ENCODE measurements at places on chromosomes 11 and 22.

DNA sequence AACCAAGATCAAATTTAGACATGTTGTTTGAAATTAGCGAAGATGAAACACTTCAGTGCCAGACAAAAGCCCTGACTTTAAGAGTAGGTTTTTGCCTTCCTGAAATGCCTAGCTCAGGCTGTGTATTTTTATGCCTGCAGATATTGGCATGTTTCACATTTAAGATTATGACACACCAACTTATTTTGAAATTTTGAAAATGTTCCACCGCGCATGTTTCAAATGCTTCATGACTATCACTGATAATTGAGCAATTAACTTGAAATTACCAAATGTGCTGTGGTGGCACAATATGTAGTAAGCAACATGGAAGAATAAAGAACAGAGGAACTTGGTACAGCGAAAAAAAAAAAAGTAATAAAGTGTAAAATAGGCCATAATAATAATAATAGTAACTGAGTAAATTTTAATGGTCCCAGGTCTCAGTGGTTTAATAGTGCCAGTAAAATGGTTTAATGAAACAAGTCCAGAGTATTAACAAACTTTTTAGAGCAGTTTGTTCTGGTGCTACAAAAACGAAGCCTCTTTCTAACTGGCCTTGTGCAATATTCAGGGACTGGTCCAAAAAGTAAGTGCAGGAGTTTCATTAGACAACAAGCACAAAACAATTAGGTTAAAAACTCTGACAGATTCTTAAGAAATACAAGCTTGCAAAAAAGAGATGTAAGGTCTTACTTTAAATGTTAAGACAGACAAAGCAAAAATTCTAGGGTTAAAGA lies 112.5 kb upstream of the SOX6 start:
- DNase-seq: no peak

DNA sequence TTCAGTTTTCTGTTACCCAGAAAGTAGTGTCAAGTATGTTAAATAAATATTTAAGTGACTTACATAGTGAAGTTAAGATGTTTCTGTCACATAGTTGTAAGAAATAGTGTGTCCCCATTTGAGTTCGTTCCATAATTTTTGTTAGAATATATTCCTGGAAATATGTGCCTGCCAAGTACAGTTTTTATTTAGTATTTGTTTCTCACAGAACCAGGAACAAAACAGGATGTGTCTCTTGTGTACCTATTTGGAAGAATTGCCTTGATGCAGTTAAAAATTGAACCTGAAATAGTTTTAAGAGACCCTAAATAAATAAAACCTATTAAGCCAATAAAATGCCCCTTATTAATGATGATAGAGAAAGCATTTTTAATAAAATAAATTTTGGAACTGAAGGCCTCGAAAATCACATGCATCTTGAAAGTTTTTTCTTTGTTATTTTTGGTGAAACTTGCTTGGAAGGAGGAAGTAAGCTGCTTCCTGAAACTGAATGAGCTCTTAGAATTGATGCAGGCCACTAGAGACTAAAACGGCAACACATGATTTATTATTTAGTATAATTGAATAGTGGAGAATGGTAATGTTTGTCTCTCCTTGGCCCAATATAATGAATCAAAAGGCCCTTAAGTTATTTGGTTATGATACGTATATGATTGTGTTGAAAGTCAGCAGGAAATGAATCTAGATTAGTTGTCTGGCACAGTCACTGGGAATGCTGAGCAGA lies 55.9 kb downstream of the SWAP70 start:
- no peak for DNase-seq

DNA sequence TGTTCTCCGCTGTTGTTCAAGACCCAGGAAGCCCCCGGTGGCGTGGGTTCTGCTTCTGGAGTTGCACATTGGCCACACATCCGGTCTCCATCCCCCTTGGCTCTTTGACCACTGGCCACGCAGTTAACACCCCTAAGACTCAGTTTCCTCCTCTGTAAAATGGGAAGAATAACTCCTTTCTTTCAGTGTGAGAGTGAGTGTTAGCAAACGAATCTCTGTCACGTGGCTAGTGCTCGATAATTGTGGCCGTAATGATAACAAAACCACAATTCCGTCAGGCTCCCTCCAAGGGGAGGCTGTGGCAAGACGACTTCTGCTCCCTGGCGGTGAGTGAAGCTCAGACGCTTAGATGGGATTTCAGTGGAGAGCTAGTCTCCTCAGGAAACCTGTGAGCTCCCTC lies 315.2 kb upstream of the B3GAT1 start:
- no peak for DNase-seq

DNA sequence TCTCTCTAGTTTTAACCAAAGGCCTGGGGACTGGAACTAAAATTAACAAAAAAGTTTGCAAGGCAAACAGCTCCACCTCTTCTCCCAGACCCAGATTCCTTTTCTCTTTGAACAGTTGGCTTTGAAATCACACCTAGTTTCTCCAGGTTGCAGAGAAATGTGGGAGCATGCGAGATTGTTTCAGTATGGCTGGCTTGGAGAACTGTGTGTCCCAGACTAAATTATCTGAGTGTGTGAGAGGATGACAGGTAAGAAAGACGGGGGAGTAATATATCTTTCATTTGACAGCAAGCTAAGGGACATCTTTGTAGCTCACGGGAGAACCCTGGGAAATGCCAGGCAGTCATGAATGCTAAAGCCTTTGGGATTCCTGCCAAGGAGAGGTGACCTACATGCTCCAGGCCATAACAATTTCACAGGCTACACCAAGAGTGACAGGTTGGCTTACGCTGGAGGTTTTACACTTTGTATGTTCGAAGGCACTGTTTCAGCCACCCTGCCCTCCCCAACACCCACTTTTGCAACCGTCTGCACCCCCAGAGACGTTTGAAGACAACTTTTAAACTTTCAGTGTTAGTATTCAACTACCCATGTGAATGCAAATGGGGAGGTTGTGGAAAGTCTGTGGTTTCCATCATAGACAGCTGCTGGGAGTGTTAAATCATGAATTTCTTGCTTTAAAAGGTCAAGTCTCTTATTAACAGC lies 109.3 kb upstream of the SNX19 start:
- no peak for DNase-seq

- no peak for DNase-seq
These were observed 2.4 kb upstream of the SCGB2A2 start for GRCh38 chr11:62267576-62267975.

- DNase-seq: peak; percentile 35
These were observed 5.4 kb upstream of the TXN2 start for GRCh38 chr22:36486619-36487384.

DNA sequence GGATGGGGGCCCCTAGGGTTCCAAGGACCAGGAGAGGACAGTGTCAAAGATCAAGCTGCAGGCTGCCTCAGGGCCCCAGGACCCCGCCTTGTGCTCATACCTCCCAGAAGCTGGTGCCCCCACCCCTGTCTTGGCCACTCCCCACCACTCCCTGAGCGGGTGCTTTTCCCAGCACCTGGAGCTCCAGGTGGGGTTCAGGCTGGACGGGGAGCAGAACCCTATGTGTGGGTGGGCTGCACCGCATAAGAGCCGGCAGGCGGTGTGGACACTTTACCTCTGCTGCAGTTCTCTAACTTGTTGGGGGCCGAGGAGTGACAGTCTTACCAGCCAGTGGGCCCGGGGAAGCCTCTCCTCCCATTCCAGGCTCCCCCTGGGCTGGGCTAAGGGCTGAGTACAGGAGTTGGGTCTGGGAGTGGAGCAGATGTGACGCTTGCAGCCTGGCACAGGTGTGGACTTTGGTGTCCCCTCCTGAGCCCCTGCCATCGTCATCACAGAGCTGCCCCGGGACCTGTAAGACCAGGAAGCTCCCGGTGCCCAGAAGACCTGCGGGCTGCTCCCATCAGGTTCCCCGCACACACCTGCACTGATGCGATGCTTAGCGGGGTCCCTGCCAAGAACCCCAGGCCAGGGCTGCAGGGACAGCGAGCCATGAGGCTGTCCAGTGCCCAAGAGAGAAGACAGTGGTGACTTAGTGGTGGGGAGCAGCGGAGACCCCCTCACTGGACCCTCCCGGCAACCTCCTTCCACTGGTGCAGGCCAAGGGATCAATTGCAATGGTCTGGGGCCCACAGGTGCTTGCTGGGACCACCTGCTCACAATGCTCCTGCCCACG lies 674.5 kb downstream of the BRD1 start:
- no peak for DNase-seq

- no peak for DNase-seq
These were observed 7.2 kb upstream of the UCP3 start for GRCh38 chr11:74015919-74016684.

DNA sequence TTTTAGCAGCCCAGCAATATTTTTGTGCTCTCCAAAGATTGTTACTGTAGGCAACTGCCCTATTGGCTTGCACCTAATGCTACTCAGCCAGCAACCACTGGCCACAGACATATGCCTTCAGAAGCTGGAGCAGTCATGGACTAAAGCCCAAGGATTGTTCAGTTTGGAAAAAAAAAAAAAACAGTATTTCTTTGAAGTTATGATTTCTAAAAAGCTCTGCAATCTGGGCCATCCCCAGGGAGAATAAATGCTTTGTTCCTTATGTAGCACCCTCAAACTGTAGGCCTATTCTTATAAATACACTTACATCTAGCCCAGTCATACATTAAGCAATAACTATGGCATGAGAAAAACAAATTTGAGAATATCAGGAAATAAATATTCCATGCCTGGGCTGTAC lies 2190.5 kb upstream of the RAG2 start:
- no peak for DNase-seq

All from stimulated activated CD4-positive, alpha-beta T cell treated with anti-CD3 and anti-CD28 coated beads, TNF-alpha, amount 100 ng/mL, for 48 hours (primary cell).